GM19239 (cell line): ENCODE measurements at places on chromosomes 7 and 10.

- no peak for DNase-seq
Observed at GRCh38 chr7:155258226-155258560, 39.5 kb upstream of the INSIG1 start.

GRCh38 chr7:112372101-112372500 lies 78.2 kb upstream of the IFRD1 start:
- DNase-seq: no peak

DNA sequence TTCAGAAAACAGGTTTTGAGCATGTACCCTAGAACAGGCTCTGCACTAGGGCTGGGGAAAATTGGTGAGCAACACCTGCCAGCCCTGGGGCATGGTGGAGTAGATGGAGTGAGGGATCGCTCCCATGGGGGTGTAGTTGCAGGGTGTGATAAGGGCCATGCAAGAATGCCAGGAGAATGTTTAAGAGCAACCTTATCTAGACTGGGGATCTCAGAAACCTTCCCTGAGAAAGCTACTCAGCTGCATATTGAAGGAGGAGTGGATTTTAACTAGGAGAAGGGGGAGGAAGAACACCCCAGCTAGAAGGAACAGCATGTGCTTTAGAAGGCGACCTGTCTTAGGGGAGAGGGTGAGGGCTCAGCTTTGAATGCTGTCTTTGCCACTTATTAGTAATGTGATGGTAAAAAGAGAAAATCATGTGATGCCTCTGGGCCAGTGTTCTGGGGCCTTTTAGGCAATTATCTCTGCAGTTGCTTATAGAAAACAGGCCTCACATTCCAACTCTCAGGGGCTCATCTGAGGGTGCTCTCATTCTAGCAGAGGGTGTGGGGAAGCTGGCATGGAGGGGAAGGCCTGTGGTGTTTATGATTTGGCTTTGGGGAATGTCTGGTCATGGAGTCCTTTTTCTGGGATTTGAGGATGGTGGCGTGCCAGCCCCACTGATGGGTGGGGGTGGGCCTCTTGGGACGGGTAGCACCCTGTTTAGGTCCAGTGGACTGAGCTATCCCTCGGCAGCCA lies 225.4 kb downstream of the BMPER start:
- DNase-seq: no peak

DNA sequence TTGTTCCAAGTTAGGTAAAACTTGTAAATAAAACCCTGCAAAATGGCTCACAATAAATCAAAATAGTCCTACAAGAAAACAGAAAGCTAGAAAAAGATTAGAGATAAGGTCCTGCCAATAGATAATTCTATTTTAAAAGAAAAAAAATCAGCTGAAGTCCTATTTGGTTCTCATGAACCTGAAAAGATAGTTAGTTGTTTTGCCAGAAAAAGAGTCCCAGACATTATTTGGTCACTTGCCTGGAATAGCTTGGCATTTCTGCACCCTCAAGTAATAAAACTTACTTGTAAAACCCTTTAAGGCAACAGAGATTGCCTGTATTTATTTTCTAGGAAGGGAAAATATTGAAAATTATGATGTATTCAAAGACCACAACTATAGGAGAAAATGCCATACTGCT lies 47.7 kb downstream of the LRRN3 start:
- no peak for DNase-seq

GRCh38 chr7:18064242-18064838 lies 36.7 kb upstream of the PRPS1L1 start:
- DNase-seq: no peak
